A172 (cell line): ENCODE measurements at places on chromosomes 6 and 20. TPM values are rescaled to one million over a fixed set of nuclear protein-coding genes. Genes with fewer than 3 reads are reported as not detected.

The HAO1 gene
- total RNA-seq = not detected in 2 replicates

The OPRM1 gene
- total RNA-seq = not detected in 2 replicates

GRCh38 chr6:135170849-135171248 lies 10.3 kb upstream of the MYB start:
- no peak for DNase-seq

GRCh38 chr20:47280228-47280627 lies 76.3 kb downstream of the ZMYND8 start:
- no peak for DNase-seq

DNA sequence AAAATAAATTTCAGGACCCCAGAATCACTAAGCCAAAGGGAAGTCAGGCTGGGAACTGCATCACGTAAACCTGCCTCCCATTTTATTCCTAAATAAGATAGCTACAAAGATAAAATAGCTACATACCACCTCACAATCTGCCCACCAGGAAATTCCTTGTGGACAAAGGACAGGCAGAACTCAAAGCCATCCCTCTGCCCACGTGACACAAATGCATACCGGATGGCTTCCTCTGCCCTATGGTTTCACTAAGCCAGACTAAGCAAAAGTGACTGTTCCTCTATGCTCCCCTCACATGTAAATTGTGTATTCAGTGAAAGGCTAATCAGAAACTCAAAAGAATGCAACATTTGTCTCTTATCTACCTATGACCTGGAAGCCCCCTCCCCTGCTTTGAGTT lies 15.0 kb downstream of the MBOAT1 start:
- no peak for DNase-seq

GRCh38 chr20:9185511-9185910 lies 116.6 kb downstream of the PLCB4 start:
- DNase-seq = peak; percentile 58

- DNase-seq = no peak
These were observed 14.2 kb downstream of the SLC13A3 start for GRCh38 chr20:46637020-46637419.

- DNase-seq = no peak
These were observed 78.5 kb downstream of the FARS2 start for GRCh38 chr6:5339786-5340185.

- no peak for DNase-seq
These were observed 45.2 kb downstream of the ANKEF1 start for GRCh38 chr20:10079964-10080363.

DNA sequence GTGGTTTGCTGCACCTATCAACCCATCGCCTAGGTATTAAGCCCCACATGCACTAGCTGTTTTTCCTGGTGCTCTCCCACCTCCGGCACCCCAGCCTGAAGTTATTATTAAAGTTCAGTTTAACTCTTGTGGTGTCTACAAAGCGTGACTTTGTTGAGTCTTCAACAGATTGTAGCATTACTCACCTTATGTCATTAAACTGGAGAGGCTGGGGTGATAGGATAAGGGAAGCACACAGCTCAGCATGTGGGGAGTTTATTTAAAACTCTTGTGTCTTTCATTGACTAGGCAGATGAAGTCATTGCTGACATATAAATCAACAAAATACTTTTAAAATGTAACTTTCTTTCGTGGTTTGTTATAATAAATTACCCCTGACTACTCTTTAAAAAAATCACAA lies 84.7 kb upstream of the GCM1 start:
- DNase-seq = peak; percentile 50
